CD4-positive, alpha-beta T cell (primary cell): ENCODE measurements at places on chromosomes 2 and 18.

- DNase-seq = no peak
Measured at GRCh38 chr2:145822892-145823534, 1303.1 kb upstream of the ZEB2 start.

GRCh38 chr18:1104181-1104881 is 199.7 kb downstream of the ADCYAP1 start:
- DNase-seq = no peak

DNA sequence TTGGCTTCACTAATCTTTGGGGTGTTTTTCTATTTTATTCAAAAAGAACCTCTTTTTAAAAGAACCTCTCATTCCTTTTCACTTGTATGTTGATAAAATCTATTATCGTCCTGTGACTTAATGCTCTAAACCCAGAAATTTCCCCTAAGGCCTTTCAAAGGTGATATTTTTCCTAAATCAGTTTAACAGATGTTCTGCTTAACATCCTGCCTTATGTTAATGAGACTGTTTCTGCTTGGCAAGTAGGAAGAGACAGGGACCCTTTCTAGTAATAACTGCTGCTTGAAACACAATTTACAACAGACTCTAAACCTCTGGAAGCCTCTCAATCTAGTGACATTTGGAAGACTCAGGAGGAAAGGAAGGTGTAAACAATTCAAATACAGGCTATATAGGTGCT is 128.8 kb downstream of the KCNJ3 start:
- no peak for DNase-seq

GRCh38 chr2:40396124-40396523 is 55.8 kb downstream of the SLC8A1 start:
- no peak for DNase-seq

DNA sequence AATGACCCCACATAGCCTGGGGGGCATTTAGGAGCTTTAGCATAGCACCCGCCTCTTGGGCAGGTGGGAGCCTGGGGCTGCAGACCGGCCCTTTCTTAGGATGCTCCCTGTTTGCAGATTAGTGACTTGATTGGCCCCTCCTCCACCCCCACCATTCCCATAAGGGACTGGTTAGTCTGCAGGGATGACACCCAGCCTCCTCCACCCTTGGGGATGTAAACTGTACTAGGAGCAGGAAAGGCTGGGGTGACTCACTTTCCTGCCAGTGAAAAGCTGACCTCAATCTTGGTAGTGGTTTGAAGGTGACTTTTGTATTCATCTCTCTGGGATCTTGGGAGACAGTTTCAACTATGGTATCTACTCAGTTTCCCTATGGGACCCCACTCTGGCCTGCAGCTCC is 24.2 kb downstream of the CTIF start:
- DNase-seq = no peak

GRCh38 chr18:39441648-39442047 is 1876.0 kb upstream of the CELF4 start:
- no peak for DNase-seq

DNA sequence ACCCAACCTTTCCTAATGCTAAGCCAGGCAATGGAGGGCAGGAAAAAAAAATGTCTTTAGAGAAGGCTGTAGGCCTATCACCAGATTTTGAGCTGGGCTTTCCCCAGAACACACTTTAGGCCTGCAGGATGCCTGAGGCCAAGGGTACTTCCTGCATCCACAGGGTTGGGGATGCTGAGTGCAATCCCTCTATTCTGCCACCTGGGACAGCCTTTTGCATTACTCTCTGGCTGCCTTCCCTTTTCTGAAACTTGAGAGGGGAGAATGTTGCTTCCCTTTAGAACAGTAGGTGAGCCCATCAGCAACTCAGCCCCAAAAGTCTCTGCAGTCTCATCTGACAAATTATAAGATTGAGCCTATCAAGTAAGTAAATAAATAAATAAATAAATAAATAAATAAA is 195.2 kb downstream of the SLC8A1 start:
- DNase-seq = no peak

GRCh38 chr2:85988175-85988913 is 99.6 kb upstream of the ST3GAL5 start:
- no peak for DNase-seq

GRCh38 chr2:1318366-1319009 is 94.8 kb upstream of the TPO start:
- DNase-seq = no peak

- DNase-seq = no peak
Measured at GRCh38 chr18:24778810-24779418, 318.5 kb downstream of the HRH4 start.

GRCh38 chr2:221961561-221961960 is 337.2 kb downstream of the PAX3 start:
- no peak for DNase-seq

DNA sequence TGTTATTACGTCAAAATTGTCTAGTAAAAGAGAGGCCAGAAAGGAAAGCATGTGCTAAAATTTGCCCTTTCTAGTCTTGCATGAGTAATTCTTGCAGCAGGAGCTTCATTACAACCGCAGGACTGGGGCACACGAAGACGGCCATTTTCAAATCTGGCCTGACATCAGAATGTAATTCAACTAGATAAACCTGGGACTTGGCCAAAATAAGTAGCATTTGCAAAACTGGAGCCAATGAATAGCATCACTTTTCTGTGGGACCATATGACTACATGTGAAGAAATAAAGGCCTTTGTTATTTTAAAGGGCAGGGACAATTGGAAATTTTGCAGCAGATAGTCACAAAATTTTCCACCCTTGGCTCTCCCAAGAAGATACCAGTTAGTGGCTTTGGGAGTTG is 3.0 kb upstream of the FZD7 start:
- DNase-seq = no peak

DNA sequence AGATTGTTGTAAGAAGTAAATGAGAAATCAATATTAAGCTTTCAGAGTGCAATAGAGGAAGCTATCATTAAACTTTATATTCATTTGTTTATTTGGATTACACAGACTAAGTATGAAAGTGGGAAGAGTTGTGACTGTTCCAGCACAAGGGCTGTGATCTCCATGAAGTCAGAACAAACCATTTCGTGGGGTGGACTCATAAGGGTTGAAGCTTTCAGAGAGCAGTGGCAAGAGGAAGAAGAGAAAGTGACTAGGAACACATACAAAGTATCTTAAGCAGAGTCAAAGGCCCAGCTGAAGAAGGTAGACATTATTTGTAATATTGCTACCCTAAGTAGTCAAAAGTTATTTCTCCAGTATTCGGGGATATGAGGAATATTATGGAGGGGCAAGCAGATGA is 117.0 kb downstream of the ARHGAP15 start:
- no peak for DNase-seq

DNA sequence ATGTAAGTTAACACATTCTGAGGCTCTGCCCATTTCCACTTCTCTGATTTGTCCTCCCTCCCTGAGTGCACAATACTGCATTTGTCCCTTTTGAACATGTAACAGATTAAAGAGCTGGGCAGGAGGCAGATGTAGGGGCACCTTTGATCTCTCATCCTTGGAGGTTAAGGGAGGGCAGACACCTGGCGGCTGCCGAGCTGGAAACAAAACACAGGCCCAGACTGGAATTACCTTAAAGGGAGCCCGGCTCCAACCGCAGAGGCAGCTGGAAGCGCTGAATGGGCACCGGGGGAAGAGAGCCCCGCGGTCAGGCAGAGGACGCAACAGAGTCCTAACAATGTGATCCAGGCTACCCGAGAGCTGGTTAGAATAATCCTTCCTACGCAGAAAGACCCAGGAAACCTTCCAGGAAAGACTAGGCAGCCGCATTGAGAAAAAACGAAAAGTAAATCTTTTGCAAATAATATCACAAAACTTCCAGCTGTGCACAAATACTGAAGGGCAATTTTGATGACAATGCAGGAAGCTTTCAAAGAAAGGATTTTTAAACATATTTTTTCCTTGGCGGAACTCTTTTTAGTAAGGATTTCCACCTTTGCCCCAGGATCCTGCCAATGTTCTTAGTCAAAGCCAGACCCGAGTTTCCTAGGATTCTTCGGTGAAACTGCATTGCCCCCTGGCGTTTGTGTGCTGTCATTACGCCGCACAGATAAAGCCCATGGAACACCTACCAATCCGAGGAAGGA is 216.0 kb downstream of the TGIF1 start:
- peak; percentile 65 for DNase-seq

GRCh38 chr18:62976227-62976626 is 260.9 kb downstream of the PHLPP1 start:
- no peak for DNase-seq

- no peak for DNase-seq
Measured at GRCh38 chr2:71534201-71534600, 80.8 kb downstream of the DYSF start.

GRCh38 chr2:45199973-45200372 is 190.7 kb upstream of the SIX2 start:
- DNase-seq = no peak

- DNase-seq = no peak
Measured at GRCh38 chr2:207202645-207203044, 36.9 kb upstream of the KLF7 start.

GRCh38 chr2:231533777-231534125 is 3.5 kb upstream of the NMUR1 start:
- DNase-seq = no peak

DNA sequence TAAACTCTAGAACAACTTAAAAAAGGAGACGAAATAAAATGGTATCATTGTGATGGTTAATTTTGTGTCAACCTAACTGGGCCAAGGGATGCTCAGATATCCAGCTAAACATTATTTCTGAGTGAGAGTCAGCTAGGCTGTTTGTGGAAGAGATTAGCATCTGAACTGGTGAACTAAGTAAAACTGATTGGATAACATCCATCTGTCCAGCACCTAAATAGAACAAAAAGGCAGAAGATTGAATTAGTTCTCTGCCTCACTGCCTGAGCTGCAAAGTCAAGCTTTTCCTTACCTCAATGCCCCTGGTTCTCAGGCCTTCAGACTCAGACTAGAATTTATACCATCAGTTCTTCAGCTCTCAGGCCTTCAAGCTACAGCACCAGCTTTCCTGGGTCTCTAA is 30.0 kb downstream of the PPP3R1 start:
- DNase-seq = no peak

DNA sequence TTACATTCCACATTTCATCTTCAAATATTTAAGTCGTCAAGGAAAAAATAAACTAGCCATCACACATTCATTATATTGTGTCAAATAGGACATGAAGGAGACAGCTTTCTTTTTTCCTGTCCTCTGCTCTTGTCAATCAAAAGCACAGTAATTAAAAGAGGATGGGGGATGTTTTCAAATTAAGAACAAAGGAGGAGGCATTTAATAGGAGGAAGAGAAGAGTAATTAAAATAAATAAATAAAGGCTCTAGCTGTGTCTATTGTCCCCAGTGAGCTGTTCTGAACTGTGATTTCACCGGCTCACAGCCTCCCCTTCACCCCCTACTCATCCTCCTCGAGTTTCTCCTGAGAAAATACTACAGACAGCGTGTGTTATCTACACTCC is 1377.1 kb upstream of the PIK3C3 start:
- DNase-seq = no peak

- no peak for DNase-seq
Measured at GRCh38 chr2:234773129-234773528, 178.7 kb upstream of the SH3BP4 start.

- peak; percentile 16 for DNase-seq
Measured at GRCh38 chr2:85796341-85797262, 42.8 kb downstream of the ATOH8 start.

- no peak for DNase-seq
Measured at GRCh38 chr2:142918624-142919023, 41.2 kb downstream of the KYNU start.

DNA sequence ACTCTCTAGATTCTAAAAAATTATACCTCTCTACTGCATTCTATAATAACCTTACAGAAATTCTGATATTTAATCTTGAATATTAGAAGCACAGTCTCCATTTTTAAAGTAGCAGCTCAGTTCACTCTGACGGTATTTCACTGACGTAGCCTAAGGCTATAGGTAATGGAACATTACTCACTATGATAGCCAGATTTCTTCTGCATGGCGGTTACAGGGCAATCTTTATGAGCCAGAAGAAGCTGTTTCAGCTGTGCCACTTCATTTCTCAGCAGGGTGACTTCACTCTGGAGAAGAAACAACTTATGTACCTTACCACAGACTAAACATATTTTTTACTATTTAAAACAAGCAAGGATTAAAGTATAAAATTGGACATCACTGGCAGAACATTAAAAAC is 75.3 kb upstream of the CHN1 start:
- no peak for DNase-seq

- DNase-seq = no peak
Measured at GRCh38 chr2:169478339-169478738, 955 bp upstream of the BBS5 start.

GRCh38 chr2:229947544-229947943 is 25.2 kb downstream of the FBXO36 start:
- no peak for DNase-seq

DNA sequence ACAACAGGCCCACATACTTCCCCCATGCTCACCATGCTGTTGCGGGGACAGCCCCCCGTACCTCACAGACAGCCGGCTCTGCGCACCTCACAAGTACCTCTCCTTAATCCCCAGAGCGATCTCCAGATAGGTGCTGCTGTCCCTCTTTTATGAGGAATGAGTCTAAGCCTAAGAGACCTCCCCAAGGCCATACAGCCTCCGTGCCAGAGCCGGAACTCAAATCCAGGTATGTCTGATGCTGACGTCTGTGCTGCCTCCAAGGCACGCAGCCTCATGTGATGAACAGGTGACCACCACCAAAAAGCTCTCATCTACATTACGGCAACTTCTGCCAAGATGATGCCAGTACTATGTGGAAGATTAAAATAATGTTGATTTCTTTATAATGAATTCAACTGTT is 85.2 kb downstream of the EIPR1 start:
- DNase-seq = no peak

GRCh38 chr2:110149330-110150220 is 34.0 kb upstream of the MALL start:
- no peak for DNase-seq
